ENCODE measurements at places on chromosomes 13 and 19.

DNA sequence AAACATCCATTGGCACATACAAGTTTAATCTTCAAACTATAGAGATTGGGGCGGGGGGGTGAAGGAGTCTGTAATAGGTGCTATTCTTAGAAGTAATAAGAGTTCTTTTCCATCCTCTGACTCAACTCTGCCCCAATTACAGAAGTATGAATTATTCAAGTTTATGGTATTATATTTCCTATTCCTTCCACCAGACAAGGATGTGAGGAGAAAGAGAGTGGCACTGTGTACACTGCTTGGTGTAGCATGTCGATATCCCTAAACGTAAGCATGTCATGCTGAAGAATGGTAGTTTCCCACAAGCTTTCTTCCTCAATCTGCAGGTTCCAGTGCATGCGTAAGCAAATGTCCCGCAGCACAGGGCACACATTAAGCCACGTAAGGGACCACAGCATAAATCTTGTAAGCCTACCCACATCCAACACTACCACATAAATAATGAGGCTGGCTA, 14.1 kb downstream of the BRD4 start:
- DNase-seq: no peak

DNA sequence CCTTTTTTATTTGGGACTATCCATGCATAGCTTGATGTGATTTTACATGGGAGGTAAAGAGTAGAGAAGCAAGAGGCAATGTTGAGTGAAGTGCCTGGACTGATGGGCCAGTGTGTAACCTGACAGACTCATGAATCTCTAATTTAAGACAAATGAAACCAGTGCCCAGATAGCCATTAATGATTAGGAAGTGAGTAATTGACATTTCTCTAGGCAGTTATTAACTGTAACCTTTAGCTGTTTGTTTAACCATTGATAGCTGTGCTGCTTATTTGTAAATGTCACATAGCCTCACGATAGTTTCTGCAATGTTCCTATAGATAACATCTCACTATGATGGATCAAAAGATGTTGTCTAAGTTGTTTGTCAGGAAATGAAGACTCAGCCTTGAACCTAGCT, 1047.5 kb upstream of the SPRY2 start:
- DNase-seq: no peak

- DNase-seq: no peak
Measured at GRCh38 chr19:33905937-33906577, 109.4 kb downstream of the KCTD15 start.

DNA sequence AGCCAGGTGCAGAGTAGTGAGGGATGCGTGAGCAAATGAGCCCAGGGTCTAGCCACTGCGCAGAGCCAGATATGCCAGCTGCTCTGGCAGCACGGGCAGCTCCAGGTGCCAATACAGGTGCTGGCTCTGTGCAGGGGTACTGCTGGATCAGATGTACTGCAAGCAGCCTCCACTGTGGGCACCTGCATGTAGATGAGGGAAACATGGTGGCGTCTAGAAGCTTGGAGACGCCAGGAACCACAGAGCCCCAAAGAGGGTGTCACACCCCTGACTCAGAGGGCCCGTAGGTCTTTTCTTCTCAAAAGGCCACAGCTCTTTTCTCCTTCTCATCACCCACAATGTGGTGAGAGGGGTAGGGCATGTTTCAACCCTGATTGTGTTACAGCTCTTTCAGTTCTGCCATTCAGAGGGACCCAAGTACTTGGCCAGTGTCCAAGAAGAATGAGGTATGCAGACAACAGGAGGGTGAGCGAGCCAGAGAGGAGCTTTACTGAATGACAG, 244.4 kb upstream of the SLITRK1 start:
- no peak for DNase-seq

DNA sequence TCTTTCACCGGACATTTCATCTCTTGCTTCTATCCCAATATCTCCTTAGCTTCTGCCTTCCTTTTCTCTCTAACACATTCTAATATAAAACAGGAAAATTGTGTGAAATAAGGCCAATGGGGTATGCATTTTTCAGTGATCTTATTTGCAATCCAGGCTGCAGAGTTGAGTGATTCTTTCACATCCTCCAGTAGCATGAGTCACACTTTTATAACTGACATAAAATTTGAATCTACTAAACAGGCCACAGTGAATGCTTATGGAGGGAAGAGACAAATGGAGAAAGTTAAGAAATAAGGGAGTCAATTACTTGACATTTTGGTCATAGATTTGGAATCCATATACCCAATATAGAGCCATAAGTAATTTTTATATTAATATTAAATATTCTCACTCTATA, 1037.0 kb upstream of the SPRY2 start:
- no peak for DNase-seq

DNA sequence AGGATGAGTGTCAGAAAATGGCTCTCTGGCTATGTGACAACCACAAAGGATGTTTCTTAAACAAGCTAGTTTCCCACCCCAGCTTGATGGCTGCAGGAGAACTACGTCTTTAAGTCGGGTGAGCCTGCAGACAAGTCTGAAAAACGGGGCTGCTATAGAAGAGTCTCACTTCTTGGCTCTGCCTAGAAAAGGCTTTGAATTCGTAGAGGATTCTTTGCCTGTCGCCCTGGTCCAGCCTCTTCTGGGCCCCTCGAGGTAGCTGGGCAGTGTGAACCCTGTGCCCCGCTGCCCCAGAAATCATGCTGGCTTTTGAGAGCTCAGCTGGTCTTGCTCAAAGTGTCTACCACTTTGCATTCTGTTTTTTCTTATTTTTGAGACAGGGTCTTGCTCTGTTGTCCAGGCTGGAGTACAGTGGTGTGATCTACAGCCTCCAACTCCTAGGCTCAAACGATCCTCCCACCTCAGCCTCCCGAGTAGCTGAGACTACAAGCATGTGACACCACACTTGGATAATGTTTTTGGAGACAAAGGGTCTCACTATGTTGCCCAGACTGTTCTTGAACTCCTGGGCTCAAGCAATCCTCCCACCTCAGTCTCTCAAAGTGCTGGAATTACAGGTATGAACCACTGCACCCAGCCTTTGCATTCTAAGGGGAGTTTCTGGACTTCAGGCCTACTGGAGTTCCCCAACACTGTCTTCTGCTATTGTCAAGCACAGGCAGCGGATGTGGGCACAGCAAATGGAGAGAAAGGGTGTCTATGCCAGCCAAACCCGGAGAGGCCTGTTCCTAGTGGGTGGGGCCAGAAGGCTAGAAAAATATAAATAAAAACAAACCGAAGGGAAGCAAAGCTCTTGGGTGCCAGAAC, 6.5 kb downstream of the CEBPA start:
- no peak for DNase-seq

GRCh38 chr19:1266916-1267476, 2.1 kb upstream of the CIRBP start:
- DNase-seq: no peak

- DNase-seq: no peak
Measured at GRCh38 chr13:109844396-109844795, 58.0 kb upstream of the IRS2 start.
